Hepatocyte (in vitro differentiated cells): ENCODE measurements at places on chromosomes 1 and 21.

DNA sequence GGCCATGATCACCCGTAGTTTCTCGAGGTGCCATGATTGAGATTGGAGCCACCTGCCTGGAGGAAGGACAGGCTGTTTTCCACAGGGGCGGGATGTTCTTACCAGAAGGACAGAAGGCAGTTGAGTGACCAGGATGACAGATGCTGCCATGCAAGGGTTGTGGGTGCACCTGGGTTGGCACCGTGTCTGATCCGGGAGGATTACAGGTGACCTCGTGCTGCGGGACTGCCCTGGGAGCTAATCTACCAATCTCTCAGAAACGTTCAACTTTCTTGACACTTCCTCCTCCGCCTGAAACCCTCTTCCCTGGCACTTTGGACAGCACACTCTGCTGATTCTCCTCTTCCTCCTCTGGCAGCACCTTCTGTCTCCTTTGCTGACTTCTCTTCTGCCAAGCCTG, 13.8 kb upstream of the SLC6A9 start:
- no peak for DNase-seq

DNA sequence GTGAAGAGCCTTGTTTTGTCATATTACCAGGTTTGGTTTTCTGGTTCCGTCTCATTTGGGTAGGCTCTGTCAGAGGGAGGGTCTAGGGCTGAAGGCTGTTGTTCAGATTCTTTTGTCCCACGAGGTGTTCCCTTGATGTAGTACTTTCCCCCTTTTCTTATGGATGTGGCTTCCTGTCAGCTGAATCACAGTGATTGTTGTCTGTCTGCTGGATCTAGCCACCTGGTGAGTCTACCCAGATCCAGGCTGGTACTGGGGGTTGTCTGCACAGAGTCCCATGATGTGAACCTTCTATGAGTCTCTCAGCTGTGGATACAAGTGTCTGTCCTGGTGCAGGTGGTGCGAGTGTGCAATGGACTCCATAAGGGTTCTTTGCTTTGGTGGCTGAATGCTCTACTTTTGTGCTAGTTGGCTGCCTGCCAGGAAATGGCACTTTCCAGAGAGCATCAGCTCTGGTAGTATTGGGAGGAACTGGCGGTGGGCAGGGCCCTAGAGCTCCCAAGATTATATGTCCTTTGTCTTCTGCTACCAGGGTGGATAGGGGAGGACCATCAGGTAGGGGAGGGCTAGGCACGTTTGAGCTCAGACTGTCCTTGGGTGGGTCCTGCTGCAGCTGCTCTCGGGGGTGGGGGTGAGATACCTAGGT, 246.0 kb downstream of the RYR2 start:
- DNase-seq, result peak; percentile 7

DNA sequence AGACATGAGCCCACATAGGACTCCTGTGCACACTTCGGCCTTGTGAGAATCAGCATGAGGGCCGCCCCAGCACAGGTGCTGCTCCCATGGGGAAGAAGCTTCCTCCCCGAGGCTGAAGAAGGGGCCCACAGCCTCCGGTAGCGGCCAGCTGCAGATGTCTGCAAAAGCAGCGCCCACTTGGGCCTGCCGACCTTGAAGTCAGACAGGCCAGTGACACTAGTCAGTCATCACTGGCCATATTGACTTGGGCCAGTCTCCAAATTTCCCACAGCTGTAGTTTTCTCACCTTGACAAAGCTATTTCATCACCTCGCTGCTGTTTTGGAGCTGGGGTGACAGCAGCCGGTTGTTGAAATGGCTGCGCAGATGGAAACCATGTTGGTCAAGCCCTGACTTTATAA, 83.0 kb downstream of the RIPK4 start:
- no peak for DNase-seq

DNA sequence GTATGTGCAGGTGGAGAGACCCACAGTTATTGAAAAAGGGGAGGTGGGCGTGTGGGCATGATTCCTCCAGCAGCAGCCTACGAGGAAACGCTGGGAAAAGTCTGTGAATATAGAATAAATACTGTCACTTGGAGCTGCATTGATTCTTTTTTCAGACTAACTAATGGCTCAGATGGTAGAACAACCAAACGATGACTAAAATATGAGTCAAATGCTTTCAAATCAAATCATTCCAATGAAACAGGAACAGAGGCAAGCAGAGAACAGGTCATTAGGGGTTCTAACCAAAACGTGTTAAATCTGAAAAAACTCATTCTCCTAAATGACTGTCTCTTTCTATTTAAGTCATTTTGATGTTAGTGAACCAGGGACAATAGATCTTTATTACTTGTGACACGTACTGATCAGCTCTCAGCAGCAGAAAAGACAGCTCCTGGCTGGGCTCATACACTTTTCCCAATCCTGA, 35.1 kb upstream of the SEC16B start:
- DNase-seq, result no peak

- DNase-seq, result peak; percentile 46
These were observed 18.0 kb downstream of the SERTAD4 start for GRCh38 chr1:210250665-210250997.

- no peak for DNase-seq
These were observed 60.4 kb upstream of the IFNAR2 start for GRCh38 chr21:33169359-33169758.

DNA sequence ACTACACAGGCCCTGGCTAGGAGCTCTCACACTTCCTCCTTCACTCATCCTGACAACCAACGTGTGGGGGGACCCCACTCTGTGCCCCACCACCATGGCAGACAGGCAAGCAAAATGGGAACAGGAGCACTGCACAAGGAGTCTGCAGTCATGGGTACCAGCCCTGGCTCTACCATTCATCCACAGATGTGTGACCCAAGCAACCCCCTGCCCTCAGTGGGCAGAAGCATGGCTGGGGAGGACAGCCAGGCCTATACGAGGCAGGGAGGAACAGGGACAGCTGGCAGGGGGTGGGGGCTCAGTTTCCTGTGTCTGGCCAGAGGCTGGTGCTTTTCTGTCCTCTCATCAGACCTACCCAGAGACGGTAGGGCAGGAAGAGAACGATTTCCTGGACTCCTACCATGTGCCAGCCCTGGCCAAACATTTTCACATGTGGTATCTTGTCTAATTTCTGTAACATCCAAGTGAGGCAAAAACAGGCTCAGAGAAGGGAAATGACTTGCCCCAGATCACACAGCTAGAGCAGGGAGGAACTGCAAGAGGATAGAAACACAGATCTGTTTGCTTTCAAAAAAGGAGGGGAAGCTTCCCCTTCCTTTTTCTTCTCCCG, 178.0 kb downstream of the HIVEP3 start:
- no peak for DNase-seq

- DNase-seq, result no peak
These were observed 240.3 kb downstream of the RYR2 start for GRCh38 chr1:237282208-237282783.

- no peak for DNase-seq
These were observed 37.4 kb downstream of the UBE2T start for GRCh38 chr1:202304375-202304774.

GRCh38 chr1:159040893-159041724, 31.4 kb downstream of the IFI16 start:
- DNase-seq, result no peak

GRCh38 chr1:53766831-53767405, 28.0 kb upstream of the GLIS1 start:
- DNase-seq, result no peak

DNA sequence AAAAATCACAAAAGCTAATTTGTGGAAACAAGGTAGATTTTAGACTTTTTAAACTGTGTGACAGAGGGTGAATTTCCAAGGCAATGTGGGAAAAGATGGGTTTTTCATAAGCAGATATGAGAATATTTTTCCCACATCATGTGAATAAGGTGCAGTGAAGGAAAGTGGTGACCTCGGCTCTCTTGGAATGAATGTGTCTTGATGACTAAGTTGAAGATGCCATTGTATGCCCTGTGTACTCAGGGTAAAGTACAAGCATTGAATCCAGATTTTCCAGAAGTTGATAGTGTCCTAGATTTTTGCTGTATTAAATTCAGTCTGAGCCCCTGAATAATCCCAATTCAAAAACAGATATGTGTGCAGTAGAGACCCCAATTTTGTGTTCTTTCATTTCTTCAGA, 442.6 kb upstream of the ADGRL2 start:
- no peak for DNase-seq

DNA sequence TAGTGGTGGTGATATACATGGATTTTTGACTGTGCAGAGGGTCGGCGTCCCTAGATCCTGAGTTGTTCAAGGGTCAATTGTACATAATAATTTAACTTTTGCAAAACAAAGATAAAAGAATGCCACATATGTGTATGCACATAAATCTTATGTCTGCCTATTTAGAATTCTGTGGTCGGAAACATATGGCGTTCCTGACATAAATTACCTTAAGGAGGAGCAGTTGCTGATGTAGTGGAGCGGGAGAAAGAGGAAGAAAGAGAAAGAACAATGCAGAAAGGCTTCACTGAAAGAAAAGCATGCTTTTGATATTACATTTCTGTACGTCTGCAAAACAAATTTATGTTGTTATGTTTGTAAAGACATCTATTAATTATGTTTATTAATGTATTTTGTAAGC, 40.0 kb downstream of the S1PR1 start:
- no peak for DNase-seq

DNA sequence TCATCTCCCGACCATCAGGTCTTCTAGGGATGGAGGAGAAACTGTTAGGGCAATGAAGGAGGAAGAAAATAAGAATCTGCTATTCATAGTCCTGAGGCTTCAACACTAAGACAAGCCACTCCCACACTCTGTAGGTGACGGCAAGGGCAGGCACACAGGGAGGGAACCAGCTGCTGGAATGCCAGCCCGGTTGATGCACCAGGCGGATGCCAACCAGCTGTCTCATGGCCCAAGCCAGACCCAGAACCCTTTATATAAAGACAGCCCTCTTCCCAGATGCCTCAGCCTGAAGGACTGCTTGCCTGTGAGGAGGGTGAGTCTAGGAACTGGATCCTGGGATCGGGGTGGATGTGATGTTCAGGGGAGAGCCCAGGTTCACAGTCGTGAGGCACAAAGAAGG, at the start of gene KPRP:
Gene KPRP, plus strand, starts transcription at position 279 of the 400 bp plus-strand sequence. CDS start 1,564 bp downstream, outside the sequence.
- no peak for DNase-seq

DNA sequence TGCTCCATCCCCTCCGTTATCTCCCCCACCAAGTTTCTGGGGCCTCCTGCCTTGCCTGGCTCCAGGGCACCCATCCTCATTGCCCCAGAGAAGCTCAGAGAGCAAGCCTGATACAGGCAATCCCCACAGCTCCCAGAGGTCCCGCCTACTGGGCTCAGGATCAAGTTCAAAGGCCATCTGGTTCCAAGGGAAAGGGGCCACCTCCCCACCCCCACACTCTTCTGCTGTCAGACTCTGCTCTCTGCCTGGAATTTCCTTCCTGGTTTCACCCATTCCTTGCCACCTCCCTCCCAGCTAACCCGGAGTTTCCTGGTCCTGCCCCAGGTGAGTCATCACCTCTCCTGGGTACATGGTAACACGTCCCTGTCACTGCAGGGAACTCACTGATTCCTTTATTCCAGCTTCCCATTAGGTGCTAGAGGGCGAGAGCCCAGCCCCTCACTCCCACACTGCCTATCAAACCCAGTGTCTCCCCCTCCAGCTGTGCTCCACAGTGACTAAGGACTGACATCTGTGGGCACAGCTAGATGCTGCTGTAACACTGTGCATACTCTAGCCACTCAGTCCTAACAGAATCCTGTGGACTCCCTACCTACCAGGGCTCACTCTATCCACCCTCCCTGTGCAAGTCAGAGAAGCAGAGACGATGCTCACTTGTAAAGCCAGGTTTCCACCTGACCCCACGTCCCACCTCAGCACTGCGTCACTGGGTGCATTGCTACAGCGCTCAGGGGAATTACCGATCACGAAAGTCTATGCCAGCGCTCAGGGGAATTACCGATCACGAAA, 21.8 kb downstream of the RSPH1 start:
- peak; percentile 92 for DNase-seq

- no peak for DNase-seq
These were observed 39.1 kb upstream of the NHLH2 start for GRCh38 chr1:115879977-115880376.

GRCh38 chr1:18109756-18110597, 2.4 kb downstream of the IGSF21 start:
- peak; percentile 46 for DNase-seq

DNA sequence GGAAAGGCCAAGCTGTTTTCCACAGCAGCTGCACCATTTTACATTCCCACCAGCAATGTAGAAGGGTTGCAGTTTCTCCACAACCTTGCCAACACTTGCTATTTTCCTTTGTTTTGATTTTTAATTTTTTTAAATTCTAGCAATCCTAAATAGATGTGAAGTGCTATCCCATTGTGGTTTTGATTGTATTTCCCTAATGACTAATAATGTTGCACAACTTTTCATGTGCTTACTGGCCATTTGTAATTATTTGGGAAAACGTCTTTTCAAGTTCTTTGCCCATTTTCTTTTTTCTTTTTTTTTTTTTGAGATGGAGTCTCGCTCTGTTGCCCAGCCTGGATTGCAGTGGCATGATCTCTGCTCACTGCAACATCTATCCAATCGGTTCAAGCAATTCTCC, 53.9 kb downstream of the VCAM1 start:
- no peak for DNase-seq

- DNase-seq, result no peak
These were observed 59.3 kb downstream of the EYA3 start for GRCh38 chr1:28028873-28029654.

DNA sequence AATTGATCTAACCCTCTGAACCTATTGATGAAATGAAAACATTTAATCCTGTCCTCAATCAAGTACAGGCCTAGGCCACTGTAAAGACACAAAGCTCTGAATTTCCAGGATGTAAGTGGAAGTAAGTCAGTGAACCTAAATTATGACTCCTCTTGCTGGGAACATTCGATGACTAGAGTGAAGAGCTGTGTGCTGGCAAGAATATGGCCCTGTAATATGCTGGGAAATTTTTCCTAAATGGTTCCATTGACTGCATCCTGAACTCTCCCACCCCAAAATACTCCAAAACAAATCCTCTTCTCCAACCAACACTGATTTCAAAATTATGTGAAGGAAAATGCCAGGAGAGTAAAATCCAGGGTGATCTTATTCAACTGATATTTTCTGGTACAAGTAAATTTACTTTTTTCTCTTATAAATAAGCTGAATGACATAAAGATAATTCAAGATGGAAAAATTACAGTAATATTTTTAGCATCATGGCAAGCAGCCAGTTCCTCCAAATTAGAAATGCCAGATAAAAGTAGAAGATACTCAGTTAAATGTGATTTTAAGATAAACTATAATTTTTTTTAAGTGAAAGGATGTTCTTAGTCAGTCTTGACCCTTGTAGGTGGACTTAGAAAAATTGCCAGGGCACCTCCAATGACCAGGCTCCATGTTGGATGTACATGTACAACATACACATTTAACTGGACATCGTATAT, 269.4 kb downstream of the PTGER3 start:
- DNase-seq, result no peak

DNA sequence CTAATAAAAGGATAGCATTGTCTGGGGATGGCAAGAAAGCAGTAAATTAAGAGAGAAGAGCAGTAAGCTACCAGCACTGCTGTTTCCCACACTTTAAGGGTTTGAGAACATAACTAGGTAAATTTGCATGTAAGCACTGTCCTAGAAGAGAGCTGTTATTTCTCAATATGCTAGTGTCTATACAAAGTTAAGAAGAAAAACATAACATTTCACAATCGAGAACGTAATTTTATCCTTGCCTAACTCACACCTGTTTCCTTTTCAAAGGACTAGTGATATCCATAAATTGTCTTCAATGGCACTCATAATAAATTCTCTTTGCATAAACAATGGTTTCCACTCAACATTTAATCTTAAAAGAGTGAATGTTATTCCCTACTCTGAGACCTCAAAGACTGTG, 576.0 kb downstream of the PTBP2 start:
- DNase-seq, result no peak

- DNase-seq, result no peak
These were observed 9.0 kb upstream of the TBX19 start for GRCh38 chr1:168271636-168272035.

- no peak for DNase-seq
These were observed 33.7 kb downstream of the ATP5PO start for GRCh38 chr21:33881689-33882440.
